Tibial nerve (tissue), 4 donors: ENCODE measurements at places on chromosomes 1 and 21. TPM values are rescaled to one million over a fixed set of nuclear protein-coding genes. Genes with fewer than 3 reads are reported as not detected.

- no peak for DNase-seq
These were observed 40.8 kb upstream of the POFUT2 start for GRCh38 chr21:45328198-45329091.

DNA sequence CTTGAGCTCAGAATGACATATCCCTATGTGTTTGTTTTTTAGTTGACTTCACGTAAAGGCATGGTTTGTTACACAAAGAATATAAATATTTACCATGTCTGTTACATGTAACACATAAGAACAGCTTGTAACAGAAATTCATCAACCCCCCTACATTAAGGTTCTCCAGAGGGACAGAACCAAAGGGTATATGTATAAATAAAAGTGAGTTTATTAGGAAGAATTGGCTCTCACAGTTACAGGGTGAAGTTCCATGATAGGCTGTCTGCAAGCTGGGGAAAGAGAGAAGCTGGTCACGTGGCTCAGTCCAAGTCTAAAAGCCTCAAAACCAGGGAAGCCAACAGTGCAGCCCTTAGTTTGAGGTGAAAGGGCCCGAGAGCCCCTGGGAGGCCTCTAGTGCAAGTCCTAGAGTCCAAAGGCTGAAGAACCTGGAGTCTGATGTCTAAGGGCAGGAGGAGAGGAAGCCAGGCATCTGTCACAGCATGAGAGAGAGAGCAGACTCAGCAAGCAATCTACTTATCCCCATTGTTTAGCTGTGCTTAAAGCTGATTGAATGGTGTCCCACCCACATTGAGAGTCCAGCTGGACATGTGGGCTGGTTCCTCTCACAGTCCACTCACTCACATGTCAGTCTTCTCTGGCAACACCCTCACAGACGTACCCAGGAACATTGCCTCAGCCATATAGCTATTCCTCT, 15.8 kb downstream of the THRAP3 start:
- no peak for DNase-seq

DNA sequence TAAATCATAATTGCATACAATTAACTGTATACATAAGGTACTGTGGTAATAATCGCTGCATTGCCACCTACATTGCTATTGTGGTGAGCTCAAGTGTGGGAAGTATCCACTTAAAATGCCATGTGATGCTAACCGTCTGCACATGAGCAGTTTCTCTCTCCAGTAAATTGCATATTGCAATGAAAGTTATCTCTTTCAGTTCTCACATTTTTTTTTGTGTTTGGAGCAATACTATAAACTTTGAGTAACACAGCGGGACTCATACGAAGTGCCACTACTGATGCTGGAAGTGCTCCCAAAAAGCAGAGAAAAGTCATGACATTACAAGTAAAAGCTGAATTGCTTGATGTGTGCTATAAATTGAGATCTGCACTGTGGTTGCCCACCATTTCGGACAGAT, 38.5 kb downstream of the DISC1 start:
- DNase-seq, result no peak

The B3GALT5 gene
- total RNA-seq, result not detected

The NBPF14 gene
- total RNA-seq, result 42.0 TPM

GRCh38 chr1:108881369-108881768, 4.6 kb downstream of the GPSM2 start:
- DNase-seq, result no peak

The NDC1 gene
- total RNA-seq, result 10.5 TPM

GRCh38 chr1:119268879-119269278, 99.7 kb upstream of the HAO2 start:
- no peak for DNase-seq

DNA sequence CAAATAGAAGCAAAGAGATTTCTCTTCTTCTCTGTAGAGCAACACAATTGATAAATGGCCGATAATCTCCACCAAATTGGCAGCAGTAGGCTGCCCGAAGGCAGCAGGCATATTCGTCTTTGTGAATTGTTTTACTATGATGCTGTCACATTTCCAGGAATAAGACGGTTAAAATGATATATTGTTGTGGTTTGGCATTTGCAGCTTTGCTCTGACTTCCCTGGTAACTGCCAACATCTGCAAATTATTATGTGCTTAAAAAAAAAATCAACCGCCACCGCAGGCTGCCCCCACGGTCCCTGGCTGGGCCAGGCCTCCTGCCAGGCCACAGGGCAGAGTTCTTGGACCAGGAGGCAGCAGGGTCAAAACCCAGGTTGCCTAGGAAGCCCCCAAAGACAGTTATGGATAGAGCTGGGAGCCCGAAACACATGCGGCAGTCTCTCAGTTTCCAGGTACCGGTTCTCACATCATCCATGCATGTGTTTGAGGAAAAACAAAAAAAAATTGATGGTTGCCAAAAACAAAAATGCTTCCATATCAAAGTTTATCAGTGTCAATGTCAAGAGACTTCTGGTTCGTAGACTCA, 179.3 kb downstream of the ETS2 start:
- no peak for DNase-seq

The UTS2 gene
- not detected for total RNA-seq

DNA sequence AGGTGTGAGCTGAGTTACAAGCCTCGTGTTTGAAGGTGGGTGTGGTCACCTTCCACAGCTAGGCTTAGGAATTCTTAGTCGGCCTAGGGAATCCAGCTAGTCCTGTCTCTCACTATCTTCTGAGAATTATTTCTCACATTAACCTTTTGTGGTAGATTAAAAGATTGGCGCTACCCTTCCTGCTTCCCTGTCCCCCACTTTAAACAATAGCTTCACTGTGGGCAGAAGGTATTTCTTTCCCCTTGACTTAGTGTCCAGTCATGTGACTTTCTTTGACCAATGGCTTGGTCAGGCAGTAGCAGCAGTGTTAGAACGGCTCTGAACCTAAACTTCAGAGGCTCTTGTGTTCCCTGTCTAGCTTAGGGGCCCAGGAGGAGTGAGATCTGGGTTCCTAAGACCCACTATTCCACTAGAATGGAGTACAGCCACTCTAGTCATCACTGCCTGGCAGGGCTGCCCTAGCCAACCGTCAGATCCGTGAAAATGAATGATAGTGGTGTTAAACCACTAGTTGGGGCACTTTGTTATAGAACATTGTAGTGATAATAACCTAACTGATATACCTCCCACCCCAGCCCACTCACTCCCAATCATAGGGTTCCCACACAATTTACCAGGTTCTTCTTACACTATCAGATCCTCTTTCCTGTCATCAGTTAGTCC, 13.9 kb upstream of the C1orf141 start:
- no peak for DNase-seq

- DNase-seq, result no peak
These were observed 504.1 kb upstream of the ADGRL2 start for GRCh38 chr1:81296601-81297000.

GRCh38 chr1:218739426-218739825, 394.3 kb downstream of the TGFB2 start:
- peak; percentile 52 for DNase-seq

The GPATCH4 gene
- 33.0 TPM for total RNA-seq

The FAM72C gene
- 1.2 TPM for total RNA-seq

The IVL gene
- not detected for total RNA-seq

GRCh38 chr1:90707363-90707710, 9.8 kb downstream of the BARHL2 start:
- DNase-seq, result no peak

- no peak for DNase-seq
These were observed 58.1 kb downstream of the NME7 start for GRCh38 chr1:169309178-169310166.

DNA sequence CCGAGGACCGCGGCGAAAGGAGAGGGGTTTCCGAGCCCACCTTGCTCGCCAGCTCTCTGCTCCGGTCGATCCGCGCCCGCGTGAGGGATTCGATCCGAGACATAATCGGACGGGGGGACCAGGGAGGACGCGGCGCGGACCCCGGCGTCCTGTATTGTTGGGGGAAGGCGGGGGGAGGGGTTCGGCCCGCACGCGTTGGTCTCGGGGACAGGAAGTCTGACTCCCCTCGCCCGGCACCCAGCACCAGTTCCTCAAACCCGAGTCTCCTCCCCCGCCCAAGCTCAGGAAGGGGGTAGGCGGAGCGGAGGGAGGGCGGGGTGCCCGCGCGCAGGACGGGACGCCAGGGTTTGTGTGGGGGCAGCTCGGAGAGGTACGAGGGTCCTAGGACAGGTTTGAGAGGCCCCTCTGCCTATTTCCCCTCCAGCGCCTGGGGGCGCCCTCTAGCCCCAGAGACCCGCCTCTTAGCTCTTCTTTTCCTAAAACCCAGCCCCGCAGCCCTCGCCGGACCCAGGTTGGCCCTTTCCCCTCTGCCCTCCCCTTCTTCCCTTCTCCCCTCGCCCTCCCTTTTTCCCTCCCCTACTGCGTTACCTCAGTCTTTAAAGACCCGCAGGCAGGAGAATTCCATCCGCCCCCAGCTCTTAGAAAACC, at the start of gene ARHGEF2:
ARHGEF2 (minus strand) TSS at position 223 of the 648 bp plus-strand sequence; CDS start at position 103, 120 bp downstream.
- DNase-seq, result peak; percentile 75

The GLIS1 gene
- total RNA-seq, result 0.59 TPM
